LoVo (cell line): ENCODE measurements at places on chromosomes 7 and 10.

DNA sequence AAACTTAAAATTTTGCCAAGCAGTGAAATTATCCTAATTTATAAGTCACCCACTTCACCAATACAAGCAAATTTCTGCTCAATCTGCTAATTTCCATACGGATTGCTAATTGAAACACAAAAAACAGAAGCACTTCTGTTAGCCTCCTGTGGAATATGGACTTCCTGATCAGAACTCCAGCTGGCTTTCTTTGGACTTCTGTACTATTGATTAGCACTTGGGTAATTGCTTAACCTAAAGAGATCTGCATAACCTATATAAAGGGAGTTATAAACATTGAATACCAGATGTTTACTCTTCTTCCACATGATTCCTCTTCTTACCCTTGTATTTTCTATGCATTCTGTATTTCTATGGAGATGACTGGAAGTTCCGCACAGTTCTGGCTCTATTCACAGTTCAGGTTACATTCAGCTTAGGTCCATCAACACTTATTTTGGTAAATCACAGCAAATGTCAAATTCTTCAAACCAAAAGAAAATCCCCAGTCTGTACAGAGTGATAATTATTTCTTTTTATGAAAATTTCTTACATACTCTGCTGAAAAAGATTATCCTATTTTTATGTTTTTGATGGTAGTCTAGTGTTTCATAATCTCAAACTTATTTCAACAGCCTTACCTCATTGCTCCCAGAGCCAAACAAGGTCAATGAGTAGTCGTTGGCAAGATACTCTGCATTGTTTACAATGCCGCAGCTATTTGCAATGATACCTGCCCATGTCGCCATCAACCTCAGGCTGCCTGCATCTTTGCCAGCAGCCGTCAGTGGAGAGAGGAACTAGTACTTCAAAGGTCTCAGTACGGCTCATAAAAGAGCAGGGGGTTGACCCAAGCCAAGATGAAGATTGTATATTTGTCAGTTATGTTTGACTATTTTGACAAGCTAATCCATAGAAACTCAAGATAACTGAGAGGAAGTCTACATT, 225.6 kb downstream of the AHR start:
- DNase-seq = peak; percentile 87

DNA sequence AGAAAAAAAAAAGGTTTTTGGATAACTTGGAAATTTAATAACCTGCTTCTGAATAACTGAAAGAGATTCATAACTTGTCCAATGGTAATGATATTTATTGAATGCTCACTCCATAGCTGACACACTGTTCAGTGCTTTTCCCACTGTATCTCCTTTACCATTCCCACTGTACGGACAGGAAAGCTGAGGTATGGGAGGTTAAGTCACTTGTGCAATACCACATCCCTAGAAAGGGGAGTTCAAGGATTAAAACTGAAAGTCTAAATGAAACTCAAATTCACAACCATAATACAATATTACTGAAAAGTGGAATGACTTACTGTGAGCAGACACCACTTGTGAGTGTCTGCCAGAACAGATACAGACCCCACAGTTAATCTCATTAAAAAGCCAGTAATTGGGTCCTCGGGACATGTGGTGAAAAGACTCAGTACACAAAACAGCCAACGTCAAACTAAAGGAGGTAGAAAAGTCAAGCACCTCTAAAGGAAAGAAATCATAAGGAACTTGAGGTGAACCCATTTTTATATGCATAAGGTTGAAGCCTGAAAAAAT, 13.8 kb upstream of the RHOBTB1 start:
- DNase-seq = no peak

DNA sequence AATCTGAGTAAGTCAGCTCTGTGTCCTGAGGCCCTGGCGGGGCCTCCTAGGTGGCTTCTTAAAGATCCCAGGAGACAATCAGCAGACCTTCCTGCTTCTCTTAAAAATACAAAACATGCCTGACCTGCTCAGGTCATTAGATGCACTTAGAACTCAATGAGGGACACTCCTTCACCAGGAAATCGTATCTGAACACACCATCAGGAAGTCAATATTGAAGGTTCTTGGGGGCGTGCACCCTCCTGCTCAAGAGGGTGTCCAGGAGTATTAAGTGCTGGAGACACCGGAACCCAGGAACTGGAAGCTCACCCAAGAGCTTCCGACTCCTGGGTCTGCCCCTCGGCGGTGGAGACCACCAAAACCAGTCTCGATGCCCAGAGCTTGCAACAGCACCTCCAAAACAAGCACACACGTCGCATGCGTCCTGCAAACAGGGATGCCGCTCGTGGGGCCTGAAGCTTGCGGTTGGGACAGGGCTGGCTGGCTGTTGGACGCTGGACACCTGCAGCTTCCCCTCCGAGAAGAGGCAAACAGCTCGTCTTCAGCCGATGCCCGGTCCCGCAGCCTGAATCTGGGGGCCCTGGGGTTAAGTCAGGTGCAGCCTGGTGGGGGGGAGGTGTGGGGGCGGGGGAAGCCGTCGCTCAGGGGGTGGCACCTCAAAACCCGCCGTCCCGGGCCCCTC, 803 bp downstream of the RAPGEF5 start:
- peak; percentile 40 for DNase-seq

GRCh38 chr10:128545216-128545615, 419.0 kb upstream of the MKI67 start:
- DNase-seq = no peak

DNA sequence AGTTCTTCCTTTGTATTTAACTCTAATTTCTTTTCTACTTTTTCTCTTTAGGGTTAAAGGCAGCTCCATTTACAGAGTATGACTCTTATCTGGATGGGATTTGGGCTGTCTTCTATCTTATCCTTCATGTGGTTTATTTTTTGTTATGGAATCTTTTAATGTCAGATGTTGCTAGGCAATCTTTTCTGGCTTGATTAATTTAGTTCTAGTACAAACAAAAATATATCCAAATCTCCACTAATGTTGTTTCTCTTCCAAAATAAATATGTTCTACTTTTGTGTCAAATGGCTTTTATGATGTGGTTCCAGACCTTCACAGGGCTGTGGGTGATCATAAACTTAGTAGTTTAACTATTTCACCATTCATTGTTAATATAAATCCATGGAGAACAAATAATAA, 246.9 kb downstream of the AHR start:
- DNase-seq = no peak

- DNase-seq = no peak
These were observed 1.4 kb downstream of the NDUFB8 start for GRCh38 chr10:100528123-100528886.

- no peak for DNase-seq
These were observed 40.9 kb downstream of the CALD1 start for GRCh38 chr7:134820295-134820694.

- peak; percentile 89 for DNase-seq
These were observed at the start of gene CAV2 for GRCh38 chr7:116499168-116500077. Gene CAV2, plus strand, starts transcription at chr7:116499738. Its CDS starts 44 bp downstream, at chr7:116499782.

GRCh38 chr7:116669769-116670168, 2.2 kb upstream of the MET start:
- no peak for DNase-seq

- DNase-seq = no peak
These were observed 6.9 kb downstream of the HNRNPA2B1 start for GRCh38 chr7:26193432-26194207.

GRCh38 chr10:120486671-120487205, 29.7 kb downstream of the PLPP4 start:
- no peak for DNase-seq

- no peak for DNase-seq
These were observed 11.9 kb downstream of the TMEM106B start for GRCh38 chr7:12222889-12223579.

- DNase-seq = no peak
These were observed 247.8 kb upstream of the SMIM30 start for GRCh38 chr7:113366122-113366521.

- no peak for DNase-seq
These were observed 84.6 kb downstream of the VPS50 start for GRCh38 chr7:93316730-93317129.

GRCh38 chr10:116316503-116316902, 7.7 kb upstream of the CCDC172 start:
- no peak for DNase-seq

DNA sequence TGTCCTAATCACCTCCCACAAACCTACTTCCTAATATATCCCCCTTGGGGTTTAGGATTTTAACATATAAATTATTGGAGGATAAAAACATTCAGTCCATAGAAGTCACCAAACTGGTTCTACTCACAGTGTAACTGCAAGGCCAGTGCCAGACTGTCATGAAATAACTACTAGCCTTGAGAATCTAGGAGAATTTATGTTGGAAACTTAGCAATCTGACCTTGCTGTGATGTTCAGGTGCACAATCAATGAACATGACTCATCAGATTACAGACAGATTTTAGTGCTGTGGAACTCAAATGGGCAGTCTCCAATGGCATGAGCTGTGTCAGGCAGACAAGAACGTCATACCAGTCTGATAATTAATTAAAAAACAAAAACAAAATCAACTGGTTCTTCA, 571.4 kb upstream of the IGFBP3 start:
- no peak for DNase-seq

- DNase-seq = no peak
These were observed 165.8 kb downstream of the TMEM178B start for GRCh38 chr7:141239661-141240060.

GRCh38 chr7:94012746-94013145, 8.6 kb upstream of the BET1 start:
- no peak for DNase-seq

GRCh38 chr10:3763852-3764625, 21.0 kb downstream of the KLF6 start:
- no peak for DNase-seq

GRCh38 chr7:75599244-75599781, 107.2 kb downstream of the SPDYE5 start:
- no peak for DNase-seq

GRCh38 chr10:3339531-3339950, 167.0 kb upstream of the PITRM1 start:
- DNase-seq = no peak

DNA sequence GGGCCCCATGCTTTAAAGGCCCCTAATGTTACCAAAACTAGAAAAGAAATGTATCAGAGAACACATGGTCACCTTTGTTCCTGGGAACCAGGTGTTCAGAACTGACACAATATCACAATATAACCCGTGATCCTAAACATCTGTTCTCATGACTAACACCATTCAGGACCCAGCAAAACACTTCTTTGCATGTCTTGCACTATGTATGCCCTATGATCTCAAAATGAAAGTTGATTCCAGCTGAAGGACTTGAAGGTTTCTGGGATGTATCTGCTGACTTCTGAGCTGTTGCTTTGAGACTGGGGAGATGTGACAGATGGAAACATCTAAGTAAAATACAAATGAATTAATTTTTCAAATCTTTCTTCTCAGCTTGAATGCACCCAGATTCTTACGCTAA, 37.5 kb upstream of the PIK3CG start:
- no peak for DNase-seq

DNA sequence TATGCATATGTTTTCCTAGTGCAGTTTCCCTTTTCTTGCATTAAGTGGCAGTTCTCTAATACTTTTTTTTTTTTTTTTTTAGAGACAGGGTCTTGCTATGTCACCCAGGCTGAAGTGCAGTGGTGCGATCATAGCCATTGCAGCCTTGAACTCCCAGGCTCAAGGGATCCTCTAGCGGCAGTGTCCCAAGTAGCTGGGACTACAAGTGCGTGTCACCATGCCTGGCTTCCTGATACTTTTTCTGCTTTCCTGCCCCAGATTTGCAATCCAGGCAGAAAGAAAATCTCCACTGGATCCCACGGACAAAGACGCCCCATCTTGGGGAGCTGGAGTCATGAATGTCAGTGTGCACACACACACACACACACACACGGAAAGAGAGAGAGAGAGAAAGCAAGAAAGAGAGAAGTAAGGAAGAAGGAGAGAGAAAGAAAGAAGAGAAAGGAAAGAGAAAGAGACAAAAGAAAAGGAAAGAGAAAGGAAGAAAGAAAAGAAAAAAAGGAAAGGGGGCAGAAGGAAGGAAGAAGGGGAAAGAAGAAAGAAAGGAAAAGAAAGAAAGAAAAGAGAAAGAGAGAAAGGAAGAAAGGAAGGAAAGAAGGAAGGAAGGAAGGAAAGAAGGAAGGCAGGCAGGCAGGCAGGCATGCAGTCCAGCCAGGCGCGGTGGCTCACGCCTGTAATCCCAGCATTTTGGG, 37.5 kb upstream of the OCM2 start:
- DNase-seq = no peak

GRCh38 chr10:119575991-119576390, 20.8 kb downstream of the TIAL1 start:
- no peak for DNase-seq

GRCh38 chr7:101691822-101692384, 62.8 kb upstream of the MYL10 start:
- DNase-seq = no peak

DNA sequence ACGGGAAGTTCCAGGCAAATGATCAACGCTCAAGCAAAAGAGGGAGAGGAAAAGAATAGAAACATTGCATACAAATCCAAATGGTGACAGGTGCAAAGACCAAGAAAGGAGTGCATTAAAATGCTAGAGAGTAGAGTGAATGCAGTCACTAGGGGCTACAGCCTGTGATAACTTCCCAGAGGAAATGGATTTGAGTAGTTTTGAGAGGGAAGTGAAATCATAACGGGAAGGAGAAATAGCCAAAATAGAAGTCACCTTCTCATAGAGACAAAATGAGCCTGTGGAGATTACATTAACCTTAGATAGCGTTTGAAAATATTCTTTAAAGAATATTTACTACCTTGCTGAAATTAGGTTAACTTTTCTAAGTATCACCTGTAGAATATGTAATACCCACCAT, 26.5 kb downstream of the NUP42 start:
- no peak for DNase-seq

DNA sequence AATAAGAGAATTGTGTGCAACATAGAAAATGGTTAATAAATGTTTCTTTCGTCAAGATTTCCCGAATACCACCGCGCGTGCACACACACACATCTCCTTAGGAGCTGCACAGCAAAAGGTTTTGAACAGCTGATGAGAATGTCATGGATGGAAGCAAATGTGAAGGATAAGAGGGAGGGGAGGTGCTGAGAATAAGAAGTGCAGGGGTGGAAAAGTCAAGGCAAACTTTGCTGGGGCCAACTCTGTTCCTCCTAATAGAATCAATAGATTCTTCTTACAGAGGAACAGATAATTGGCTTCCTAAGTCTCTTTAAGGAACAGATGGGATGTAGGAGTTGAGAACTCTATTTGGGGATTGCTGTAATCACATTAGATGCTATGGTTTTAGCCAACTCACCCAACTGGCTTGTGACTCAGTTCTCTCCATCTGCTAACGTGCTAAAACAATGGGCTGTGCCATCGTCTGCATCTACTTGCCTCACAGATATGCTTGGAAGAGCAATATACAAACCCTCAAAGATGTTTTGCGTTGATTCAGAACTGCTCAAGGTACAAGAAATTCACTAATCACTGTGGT, 408.2 kb upstream of the CELF2 start:
- DNase-seq = no peak

DNA sequence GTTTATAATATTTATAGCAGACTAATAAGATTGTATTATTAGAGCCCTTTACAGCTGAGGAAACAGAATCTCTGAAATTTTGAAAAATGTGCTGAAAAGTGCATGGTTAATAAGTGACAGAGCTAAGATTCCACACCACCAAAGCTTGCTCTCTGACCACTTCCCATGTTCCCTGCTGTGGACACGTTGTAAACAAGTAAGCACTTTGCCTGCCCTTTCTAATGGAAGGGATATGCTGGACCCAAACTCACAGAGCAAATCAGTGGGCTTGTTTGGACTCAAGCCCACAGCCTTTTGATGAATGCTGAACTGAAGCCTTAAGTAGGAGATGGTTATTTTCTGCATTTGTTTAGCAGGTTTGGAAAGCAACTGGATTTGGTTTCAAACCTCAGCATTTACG, 214.0 kb upstream of the TMEM72 start:
- no peak for DNase-seq

GRCh38 chr10:133590226-133590969, 25.0 kb upstream of the SYCE1 start:
- no peak for DNase-seq

GRCh38 chr10:69349542-69349888, 67.2 kb downstream of the TACR2 start:
- DNase-seq = no peak
